Fibroblast of skin of scalp (primary cell): ENCODE measurements at places on chromosomes 1 and 21.

DNA sequence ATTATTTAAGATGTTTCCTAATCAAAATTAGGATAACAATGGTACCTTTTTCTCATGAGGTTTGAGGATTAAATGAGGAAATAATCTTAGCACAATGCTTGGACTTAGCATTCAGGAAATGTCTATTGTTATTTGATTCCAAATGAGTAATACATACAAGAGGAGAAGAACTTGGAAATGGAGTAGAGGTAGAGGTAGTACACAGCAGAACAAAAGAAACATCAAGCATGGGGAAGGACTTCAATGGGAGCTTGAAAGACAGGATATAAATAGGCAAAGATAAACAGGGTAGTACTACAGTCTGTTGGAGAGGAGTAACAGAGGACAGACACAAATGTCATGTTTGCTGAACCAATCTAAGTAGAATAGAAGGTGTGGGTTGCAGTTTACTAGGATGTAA lies 59.5 kb upstream of the RGS2 start:
- DNase-seq, result no peak

GRCh38 chr1:170789063-170789462 lies 125.1 kb downstream of the PRRX1 start:
- no peak for DNase-seq

DNA sequence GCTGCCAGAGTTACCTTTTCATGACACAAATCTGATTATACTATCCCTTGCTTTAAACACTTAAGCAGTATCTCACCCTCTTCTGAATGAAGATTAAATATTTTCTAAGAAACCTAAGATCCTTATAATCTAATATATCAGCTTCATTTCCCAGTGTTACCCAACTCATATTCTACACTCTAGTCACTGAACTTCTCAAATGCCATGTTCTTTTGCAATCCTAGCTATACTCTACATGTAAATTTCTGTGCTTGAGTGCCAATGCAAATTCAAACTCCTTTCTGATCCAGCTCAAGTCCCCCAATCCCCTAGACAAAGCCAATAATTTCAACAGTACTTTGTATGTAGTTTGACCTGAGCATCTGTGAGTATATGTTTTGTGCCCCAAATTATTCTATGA lies 293.9 kb downstream of the SDCCAG8 start:
- DNase-seq, result no peak

GRCh38 chr1:229372251-229372650 lies 29.4 kb upstream of the CCSAP start:
- no peak for DNase-seq

DNA sequence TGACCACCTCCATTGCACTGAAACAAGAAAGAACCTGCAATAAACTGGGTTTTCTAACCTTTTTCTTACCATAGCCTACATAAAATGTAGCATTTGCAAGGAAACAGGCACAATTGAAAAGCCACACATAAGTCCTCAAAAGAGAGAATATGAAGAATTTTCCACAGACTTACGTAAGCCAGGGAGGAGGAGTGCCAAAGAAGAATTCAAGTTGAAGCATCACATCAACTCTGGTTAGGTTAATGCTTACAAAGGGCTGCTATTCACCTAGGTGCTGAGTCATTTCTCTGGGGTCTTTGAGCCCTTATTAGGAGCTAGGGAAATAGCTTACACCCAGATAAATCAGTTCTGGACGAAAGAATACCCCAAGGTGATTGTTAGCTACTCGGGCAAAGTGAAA lies 9.6 kb downstream of the OSCP1 start:
- DNase-seq, result no peak

DNA sequence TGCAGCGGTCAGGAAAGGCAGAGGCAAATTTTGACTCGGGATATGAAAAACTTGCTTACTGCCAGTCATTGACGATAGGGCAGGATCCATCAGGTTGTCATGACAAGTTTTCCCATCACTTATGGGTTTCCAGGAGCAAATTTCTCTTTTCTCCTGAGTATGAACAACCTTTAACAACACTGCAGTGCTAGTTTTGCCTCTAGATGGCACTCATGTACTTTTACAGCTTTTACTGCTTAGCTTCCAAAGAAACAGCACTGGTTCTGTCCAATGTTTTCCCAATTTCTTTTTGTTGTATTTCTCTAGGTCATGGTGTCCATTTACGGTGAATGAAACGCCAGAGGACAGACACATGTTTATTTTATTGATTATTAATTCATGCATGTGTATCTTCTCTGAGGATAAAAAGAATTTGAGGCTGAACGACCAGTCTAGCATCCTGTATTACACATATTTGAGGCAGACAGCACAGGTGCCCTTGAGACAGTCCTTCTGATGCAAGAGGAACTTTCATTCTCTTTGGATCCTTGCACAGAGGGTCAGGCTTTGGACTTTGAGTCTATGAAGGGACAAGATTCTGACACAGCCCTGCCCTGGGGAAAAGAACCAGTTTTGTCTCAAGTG lies 112.3 kb upstream of the TRABD2B start:
- DNase-seq, result peak; percentile 61

GRCh38 chr1:66182026-66182425 lies 351.9 kb upstream of the SGIP1 start:
- no peak for DNase-seq

- no peak for DNase-seq
Measured at GRCh38 chr21:45035477-45035848, 38.9 kb upstream of the ADARB1 start.

DNA sequence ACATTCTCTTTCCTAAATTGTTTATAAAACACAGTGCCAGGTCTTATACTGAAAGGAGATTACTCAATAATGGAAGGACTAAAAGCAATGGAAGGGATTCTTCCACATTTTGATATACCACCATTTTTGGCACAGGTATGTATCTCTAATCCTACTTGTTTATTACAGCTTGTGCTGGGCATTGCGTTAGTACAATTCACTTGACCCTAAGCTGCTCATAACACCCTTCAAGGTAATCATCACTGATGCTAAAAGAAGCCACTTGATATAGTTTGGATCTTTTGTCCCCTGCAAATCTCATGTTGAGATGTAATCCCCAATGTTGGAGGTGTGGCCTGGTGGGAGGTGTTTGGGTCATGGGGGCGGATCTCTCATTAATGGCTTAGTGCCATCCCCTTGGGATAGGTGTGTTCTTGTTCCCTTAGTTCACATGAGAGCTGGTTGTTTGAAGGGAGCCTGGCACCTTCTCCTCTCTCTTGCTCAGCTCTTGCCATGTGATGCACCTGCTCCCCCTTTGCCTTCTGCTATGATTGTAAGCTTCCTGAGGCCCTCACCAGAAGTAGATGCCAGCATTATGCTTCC lies 71.1 kb downstream of the NIBAN1 start:
- no peak for DNase-seq

DNA sequence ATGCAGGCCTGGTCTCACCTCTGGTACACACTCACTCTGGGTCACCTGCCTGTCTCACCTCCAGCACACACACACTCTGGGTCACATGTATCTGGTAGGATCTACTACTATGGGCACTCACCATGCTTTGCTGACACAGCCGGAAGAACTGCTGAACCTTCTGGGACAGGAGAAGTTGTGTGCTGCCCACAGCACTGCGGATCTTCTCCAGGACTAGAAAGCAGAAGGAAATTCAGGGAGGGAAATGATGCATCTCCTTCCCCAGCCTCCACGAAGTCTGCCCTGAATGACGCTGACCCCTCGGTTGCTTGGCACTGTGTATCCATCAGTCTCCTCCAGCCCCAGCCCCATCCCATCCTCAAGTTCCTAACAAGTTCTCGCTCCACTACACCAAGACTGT lies 7.9 kb upstream of the SMIM12 start:
- DNase-seq, result no peak

DNA sequence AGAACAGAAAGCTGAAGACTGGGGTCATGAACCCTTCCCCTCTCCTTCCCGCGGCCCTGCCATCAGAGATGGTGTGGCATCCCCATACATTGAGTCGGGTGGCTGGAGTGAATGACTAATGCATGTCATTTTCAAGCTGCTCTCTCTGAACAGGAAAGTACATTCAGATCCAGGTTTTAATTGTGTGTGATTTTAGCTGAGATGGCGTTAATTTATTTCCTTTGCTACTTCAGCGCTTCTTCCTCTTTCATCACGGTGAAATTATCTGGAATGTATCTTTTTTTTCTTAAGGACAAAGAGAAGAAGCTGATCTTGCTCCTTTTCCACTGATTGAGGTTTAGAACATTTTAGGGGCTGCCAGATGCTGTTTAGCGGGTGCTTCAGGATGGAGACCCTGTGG lies 8.6 kb upstream of the LRRN2 start:
- no peak for DNase-seq

GRCh38 chr1:239125893-239126292 lies 260.5 kb upstream of the CHRM3 start:
- DNase-seq, result no peak

GRCh38 chr21:42063191-42063570 lies 7.9 kb upstream of the UMODL1 start:
- DNase-seq, result no peak

DNA sequence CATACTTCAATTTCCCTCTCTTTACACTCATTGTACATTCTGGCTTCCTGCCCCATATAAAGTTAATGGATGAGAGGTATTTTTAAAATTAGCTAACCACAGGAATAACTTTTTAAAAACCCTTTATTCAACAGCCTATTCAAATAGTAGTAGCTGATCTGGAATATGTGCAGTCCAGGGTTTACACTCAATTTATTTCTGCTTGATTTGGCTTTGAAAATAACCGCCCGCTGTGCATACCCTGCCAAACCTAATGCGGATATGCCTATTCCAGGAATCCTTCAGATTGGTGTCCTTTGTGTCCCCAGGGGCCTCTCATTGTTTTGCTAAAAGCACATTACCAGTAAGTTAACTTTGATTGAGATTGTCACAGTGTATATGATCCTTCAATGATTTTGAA lies 1686.2 kb downstream of the PLA2G4A start:
- no peak for DNase-seq

- no peak for DNase-seq
Measured at GRCh38 chr1:22104865-22105437, 37.9 kb downstream of the WNT4 start.

- no peak for DNase-seq
Measured at GRCh38 chr1:218571491-218571890, 226.4 kb downstream of the TGFB2 start.

- peak; percentile 98 for DNase-seq
Measured at GRCh38 chr1:214551436-214552173, at the start of gene PTPN14. Gene PTPN14 (minus strand): TSS chr1:214551602. CDS start chr1:214464803, 86,799 bp downstream.

DNA sequence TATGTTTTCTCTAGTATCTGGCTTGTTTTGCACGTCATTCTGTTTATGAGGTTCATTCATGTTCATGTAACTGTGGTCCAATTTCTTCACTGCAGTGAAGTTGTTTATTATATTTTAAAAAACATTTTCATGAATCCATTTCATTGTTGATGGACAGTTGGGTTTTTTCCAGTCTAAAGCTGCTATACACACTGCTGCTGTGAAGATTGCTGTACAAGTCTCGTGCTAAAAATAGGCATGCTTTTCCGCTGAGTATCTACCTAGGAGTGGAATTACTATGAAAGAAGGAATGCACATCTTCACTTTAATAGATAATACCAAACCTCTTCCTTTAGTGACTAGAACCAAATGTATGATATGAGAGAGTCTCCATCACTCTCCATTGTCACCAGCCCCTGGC lies 49.0 kb upstream of the ETS2 start:
- DNase-seq, result peak; percentile 87

- peak; percentile 3 for DNase-seq
Measured at GRCh38 chr1:218200979-218201378, 84.1 kb upstream of the RRP15 start.

DNA sequence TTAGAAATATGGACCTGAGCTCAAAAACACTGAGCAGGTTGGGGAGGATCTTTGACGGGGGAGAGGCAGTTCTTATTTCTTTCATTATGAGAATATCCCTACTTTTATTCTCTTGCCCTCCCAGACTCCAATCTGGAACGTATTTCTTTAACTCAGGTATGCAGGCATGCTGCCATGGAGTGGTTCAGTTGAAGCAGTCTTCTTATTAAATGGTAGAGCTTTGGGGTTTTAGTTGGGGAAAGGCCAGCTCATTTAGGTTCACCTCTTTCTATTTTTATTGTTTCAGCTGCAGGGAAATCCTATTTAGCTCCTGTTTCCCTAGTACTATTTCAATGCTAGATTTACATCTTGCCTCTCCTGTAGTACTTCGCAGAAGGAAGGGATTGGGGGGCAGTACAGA lies 198.9 kb downstream of the TTLL7 start:
- DNase-seq, result no peak

GRCh38 chr21:34938089-34938764 lies 110.9 kb downstream of the RUNX1 start:
- peak; percentile 68 for DNase-seq

GRCh38 chr1:239858057-239858456 lies 233.6 kb upstream of the FMN2 start:
- peak; percentile 11 for DNase-seq

DNA sequence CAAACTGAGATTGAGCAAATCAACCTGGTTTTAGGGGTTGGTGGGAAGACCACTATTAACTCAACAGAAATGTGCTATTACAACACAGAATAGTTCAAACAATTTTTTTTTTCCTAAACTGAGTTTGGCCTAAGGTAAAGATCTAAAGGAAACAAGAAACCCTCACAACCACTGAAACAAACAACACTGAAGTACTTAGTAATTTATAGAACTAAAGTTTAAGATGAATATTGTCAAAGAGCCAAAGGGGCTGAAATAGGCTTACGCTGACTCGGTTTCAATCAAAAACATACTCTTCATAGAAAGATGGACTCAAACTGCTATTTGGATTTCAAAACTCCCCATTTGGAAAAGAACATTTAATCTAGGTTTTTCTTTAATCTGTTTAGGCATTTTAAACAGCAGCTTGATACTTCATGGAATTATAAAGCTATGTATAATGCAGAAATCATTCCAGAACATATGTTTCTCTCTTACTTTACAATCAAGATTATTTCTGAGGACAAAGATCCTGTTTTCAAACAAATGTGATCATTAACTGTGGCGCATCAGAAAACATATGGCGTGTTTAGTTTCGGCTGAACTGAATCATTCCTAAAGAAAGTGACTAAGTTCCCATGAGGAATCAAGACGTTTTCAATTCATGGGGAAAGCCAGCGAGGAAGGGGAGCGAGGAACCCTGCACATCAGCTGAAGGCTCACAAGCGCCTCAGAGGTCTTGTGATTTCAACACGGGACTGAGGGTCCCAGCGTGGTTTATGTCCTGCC lies 62.7 kb downstream of the SYT6 start:
- peak; percentile 33 for DNase-seq

DNA sequence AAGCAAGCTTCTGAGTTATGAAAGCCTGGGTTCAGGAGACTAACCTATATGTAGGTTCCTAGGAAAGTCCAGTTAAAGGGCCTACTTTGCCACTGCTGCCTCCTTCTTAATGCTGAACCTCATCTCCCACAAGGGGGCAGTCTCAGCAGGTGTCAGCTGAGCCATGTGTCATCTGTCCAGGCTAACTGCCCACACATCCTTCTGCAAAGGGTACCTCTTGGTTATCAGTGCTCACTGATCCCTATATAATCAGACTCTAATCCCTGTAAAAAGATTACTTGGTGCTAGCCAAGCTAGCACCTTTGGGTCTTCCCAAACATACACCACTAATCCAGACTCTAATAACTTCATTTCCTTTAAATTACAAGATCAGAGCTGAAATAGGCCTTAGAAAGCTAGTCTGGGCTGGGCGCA lies 9.0 kb downstream of the PRDX1 start:
- peak; percentile 57 for DNase-seq
